ENCODE measurements at places on chromosomes 2 and 18.

- DNase-seq = no peak
Observed at GRCh38 chr2:209636076-209636475, 135.6 kb upstream of the UNC80 start.

- no peak for DNase-seq
Observed at GRCh38 chr2:128452024-128452411, 133.3 kb upstream of the HS6ST1 start.

DNA sequence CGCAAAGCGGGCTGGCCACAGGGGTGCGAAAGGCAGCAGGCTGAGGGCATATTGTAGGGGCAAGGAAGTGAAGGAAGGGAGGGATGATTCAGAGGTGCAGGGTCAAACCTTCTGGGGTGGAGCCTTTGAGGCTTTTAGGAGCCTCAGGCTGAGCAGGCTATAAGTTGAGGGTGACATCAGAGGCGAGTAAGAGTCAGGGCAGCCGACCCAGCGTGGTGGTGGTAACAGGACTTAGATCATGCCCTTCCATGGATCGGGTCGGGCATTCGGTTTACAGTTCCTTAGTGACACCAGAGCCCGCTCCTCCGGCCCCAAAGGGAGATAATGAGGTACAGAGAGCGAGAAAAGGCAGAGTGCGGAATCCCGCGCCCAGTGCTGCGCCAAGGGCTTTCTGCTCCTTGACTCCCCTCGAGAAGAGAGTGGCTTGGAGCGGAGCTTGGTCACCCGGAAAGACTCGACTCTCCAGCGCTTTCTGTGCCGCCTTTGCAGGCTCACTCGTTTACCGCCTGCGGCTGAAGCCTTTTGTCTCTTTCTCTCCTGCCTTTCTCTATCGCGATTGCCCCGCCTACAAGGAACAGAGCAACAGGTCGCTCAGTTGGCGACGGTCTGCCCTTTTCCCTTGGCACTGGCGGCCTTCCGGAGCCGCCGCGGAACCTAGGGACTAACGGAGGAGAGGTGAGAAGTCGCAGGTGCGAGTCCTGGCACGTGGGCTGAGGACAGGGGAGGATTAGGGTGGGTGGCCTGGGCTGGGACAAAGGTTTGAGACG lies 720 bp downstream of the LBX2 start:
- peak; percentile 55 for DNase-seq

GRCh38 chr2:72744049-72744448 lies 81.8 kb downstream of the EXOC6B start:
- DNase-seq = no peak

- no peak for DNase-seq
Observed at GRCh38 chr2:85419009-85419675, 628 bp downstream of the SH2D6 start.

GRCh38 chr2:54422072-54422581 lies 34.0 kb upstream of the SPTBN1 start:
- no peak for DNase-seq

- no peak for DNase-seq
Observed at GRCh38 chr2:48391616-48392015, 138.3 kb upstream of the STON1 start.

- DNase-seq = no peak
Observed at GRCh38 chr2:6946722-6947121, 29.5 kb downstream of the RNF144A start.

- DNase-seq = no peak
Observed at GRCh38 chr2:176814274-176814673, 398.3 kb upstream of the HNRNPA3 start.

- no peak for DNase-seq
Observed at GRCh38 chr18:79883461-79884293, 67.8 kb downstream of the SLC66A2 start.

Measured in BE2C (cell line).